AG04450 (cell line): ENCODE measurements at places on chromosomes 6 and 20.

GRCh38 chr6:84457276-84457675 lies 229.8 kb upstream of the CEP162 start:
- DNase-seq, result no peak

DNA sequence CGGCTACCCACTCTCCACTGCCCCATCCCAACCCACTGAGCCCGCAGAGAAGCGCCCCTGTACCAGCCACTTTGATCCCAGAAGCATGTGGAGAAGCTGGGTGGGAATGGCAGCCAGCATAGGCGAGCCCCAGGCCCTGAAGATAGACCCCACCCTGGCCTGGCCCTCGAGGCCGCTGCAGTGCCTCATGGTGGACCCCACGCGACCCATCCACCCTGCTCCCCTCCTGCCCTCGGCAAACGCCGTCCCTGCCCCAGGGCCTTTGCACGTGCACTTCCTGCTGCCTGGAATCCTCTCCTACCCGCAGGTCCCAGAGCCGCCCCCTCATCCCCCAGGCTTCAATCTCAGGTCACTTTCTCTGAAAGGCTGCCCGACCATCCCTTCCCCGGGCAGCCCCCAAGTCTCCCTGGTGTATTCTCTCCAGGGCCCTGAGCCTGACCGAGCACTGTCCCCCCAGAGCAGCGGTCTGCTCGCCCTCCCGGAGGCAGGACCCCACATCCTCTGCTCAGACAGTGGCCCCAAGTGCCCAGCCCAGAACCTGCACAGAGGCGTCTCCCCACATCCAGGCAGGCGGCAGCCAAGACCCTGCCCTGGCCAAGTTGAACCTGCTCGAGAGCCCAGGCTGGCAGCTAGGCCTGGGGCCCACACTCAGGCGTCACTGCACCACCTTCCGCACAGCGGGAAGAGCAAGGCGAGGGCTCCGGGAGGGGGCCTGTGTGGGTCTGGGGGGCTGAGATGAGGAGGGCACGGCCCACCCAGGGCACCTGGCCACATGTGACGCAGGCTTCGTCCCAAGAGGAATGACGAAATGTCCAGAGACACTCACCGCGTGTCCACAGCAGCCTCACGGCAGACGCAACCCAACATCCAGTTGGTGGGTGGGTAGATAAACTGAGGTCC lies 14.0 kb downstream of the KCNQ2 start:
- DNase-seq, result no peak

DNA sequence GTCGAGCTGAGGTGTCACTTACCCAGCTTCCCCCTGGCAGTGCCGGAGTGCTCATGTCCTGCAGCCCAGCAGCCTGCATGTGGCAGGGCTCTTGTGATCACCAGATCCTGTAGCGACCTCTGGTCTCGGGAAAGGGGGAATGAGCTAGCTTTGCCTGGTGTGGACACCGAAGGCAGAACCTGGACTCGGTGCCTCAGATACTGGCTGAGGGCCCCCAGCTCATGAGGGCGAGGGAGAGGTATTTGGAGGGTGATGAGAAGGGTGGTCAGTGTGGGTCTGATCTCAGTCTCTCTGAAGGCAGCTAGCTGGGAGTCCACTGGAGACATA lies 26.3 kb downstream of the SUN5 start:
- no peak for DNase-seq

DNA sequence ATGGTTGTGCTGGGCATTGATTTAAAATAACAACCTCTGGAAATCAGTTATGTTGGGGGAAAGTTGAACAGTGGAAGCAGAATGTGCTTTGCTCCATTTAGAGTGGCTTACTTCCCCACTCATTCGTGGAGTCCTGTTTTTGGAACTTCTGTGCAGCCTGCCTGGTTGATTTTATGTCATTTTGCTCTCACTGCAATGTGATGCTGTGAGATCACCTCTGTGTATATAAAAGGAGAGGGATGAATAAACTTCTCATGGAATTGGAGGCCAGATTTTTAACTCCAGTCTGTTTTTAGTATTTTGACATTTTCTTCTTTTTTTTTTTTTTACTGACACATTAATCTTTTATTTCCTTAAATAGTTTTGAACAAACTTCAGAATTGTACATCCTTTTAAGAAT lies 139.0 kb downstream of the FNDC1 start:
- DNase-seq, result no peak

GRCh38 chr20:61659994-61660346 lies 405.7 kb downstream of the TAF4 start:
- DNase-seq, result no peak

- no peak for DNase-seq
Observed at GRCh38 chr6:20217324-20217855, 5.1 kb upstream of the MBOAT1 start.

DNA sequence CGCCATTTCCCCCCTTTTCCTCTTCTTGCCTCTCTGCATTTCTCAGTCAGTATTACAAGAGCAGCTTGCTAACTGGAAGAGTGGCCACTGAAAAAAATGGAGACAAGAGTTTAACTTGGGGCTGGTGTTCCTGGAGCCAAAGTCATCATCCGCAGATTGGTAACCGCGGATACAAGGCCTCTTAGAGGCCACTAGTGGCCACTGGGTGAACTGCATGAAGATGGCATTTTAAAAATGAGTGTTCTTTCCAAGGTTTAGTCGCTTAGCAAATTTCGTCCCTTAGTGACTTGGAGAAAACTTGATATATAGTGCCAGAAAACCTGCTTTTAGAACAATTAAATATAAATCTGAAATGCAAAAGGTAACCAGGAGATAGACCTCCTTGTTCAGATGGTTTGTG lies 4.8 kb downstream of the F13A1 start:
- DNase-seq, result no peak

GRCh38 chr6:109260126-109260525 lies 122.1 kb downstream of the CD164 start:
- peak; percentile 8 for DNase-seq

DNA sequence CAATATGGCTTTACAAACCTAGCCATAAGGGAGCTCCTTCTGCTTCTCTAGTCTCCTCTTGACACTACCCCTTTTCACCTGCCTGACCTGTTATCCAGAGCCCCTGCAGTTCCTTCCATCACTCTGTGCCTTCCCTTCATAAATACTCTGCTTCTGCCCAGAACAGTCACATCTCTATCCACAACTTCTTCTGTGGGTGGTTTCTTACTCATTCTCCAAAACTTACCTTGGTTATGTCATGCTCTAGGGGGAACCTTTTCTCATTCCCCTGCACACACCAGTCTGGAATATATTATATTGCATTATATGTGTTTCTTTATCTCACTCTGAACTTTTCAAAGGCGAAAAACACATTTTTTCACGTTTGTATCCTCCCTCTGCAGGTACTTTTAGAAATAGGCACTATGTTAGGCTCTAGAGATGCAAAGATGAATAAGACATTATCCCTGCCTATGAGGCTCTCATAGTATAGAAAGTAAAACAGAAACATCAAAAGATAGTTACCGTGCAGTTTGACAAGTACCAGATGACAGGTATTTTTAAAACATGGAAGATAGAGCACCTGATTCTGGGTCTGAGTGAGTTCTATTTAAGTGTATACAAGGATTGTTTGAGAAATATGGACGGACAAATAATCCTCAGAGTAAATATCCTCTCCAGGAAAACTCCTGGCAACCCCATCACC lies 51.5 kb downstream of the AIG1 start:
- no peak for DNase-seq

- DNase-seq, result no peak
Observed at GRCh38 chr6:139647016-139647415, 272.6 kb upstream of the CITED2 start.

- DNase-seq, result no peak
Observed at GRCh38 chr6:143195349-143195845, 134.7 kb downstream of the AIG1 start.

- DNase-seq, result no peak
Observed at GRCh38 chr20:7257692-7258466, 490.4 kb downstream of the BMP2 start.

DNA sequence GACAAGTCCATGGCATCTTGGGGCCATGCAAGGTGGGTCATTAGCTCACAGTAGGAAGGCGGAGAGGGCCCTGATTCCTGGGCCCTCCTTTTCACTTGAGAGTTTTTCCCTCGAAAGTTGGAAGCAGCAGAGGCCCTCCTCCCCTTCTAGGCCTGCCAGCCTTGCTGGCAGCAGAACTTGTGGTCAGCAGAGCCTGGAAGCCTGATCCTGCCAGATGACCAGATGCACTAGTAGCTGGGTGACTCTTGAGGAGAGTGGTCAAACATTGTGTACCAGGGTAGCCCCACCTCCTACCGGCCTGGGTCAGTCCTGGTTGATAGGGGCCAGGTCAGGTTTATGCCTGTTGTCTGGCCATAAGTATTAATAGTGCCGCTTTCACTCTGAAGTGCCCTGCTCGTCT lies 3.8 kb upstream of the HMGA1 start:
- DNase-seq, result no peak

GRCh38 chr6:152478377-152479010 lies 158.7 kb downstream of the SYNE1 start:
- no peak for DNase-seq

DNA sequence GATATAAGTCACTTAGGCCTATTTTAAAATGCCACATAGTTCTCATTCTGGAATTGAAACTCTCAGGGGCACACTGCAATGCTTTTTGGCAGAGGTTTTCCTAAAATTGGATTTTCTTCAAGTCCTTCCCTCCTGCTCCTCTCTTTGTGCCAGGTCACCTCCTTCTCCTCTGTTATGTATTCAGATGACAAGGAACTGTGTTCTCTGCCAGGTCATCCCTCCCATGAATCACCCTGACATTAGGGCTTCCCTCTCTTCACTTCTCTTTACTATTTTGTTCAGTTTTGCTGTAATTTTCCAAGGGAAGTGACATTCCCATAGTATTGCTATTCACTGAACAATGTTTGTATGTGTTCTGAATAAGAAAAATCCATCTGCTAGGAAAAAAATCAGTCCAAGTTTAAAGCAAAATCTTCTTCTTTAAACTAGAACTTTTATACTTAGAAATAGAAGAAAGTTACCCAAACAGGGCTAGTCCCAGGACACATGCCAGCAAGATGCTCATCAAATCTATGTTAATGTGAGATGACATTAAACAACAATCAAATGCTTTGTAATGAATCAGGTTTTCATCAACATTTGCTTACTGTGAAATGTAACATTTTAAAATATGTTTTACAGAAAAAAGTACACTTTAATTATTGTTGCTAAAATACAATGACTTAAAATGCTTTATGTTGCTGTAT lies 461.1 kb downstream of the MMUT start:
- DNase-seq, result no peak

DNA sequence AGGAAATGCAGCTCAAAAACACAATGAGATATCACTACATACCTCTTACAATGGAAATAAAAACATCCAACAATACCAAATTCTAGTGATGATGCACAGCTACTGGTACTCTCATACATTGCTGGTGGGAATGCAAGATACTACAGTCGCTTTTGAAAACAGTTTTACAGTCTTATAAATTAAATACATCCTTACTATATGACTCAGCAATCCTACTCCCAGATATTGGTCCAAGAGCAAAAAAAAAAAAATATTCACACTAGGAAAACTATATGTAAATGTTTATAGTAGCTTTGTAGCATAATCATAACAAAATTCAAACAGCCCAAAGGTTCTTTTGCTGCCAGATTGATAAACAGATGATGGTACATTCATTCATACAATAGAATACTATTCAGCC lies 217.4 kb upstream of the FAM83B start:
- peak; percentile 41 for DNase-seq

GRCh38 chr6:166567107-166567506 lies 19.4 kb downstream of the RAMACL start:
- DNase-seq, result peak; percentile 86

DNA sequence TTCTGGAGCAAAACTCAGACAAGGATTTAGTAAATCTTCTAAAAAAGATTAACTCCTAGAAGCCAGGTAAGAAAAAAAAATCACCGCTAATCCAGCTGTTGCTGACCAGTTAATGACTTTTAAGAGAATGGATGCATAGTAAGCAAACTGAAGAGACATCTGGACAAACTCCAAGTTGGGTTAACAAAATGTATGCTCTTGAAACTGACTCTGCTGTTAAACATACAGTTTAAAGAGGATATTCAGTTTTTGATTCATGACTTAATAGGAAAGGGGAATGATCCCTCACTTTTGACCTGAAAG lies 70.4 kb downstream of the PLAGL1 start:
- no peak for DNase-seq

GRCh38 chr6:41546866-41547798 lies 951 bp downstream of the FOXP4 start:
- no peak for DNase-seq

GRCh38 chr6:160583794-160584193 lies 80.3 kb downstream of the LPA start:
- no peak for DNase-seq

DNA sequence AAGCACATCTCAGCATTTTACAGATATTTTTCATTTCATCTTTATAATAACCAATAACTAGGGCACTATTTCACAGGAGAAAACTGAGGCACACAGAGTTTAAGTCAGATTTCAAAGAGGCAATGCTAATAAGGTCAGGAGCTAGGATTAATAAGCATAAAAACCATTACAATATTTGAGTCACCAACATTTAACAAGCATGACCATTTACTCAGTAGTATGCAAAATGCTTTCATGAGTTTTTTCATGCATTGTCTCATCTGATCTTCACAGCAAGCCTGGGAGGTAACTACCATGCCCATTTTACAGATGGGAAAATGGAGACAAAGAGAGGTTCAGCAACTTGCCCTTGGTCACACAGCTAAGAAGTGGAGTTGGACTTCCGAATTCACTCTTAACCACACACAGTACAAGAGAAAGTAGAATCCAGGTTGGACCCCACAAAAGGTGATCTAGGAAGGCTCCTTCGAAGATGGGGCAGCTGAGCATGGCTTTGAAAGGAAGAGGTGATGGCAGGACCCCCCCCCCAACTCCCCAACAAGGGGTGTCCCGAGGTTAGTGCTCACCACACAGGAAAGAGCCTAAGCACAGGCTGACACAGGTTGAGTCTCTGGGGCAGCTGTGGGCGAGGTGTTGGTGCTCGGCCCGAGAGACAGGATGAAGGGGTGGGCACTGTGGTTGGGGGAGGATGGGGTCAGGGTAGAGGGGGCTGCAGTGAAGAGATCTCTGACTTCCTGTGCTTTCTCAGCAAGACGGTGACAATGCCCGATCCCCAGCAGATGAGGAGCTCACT lies 108.8 kb downstream of the PREX1 start:
- no peak for DNase-seq

- no peak for DNase-seq
Observed at GRCh38 chr20:33474097-33474873, 15.6 kb upstream of the CBFA2T2 start.

DNA sequence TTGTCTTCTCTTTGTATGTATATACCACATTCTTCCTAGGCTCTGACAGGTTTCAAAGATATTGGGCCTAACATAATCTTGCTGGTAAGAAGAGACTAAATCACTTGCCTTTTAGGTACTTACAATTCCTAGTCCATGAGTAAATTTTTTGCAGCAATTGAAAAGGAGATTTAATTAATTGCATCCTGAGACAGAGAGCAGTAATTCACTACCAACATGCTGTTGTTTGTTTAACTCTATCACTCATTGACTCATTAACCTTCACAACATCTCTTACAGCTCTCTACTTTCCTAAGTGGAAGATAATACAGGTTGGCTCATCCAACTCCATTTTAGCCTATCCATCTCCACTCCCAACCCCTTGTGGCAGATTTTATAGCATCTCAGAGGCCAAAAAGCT lies 280.4 kb downstream of the ALDH8A1 start:
- no peak for DNase-seq
